ENCODE measurements at places on chromosomes 1 and 21.

- DNase-seq, result no peak
These were observed 35.7 kb downstream of the ACP6 start for GRCh38 chr1:147634645-147635044.

DNA sequence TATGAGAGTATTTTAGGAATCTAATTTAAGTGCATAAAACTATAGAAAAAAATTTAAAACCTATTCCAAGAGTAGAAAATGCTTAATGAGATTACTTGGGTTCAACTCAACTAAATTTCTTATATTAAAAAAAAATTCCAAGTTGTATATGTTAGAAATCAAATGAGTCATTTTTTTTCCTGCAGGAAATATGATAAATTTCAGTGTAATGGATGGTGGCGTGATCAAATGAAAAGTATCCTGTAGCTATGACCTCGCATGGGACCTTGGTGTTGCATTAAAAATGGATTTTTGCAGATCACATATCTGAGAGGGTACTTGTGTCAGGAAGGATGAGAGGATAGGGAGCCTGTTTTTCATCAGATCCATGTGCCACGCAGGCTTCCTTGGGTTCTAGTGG lies 17.9 kb downstream of the ATP5PO start:
- DNase-seq, result no peak

- no peak for DNase-seq
These were observed 49.9 kb upstream of the STUM start for GRCh38 chr1:226498640-226499008.

DNA sequence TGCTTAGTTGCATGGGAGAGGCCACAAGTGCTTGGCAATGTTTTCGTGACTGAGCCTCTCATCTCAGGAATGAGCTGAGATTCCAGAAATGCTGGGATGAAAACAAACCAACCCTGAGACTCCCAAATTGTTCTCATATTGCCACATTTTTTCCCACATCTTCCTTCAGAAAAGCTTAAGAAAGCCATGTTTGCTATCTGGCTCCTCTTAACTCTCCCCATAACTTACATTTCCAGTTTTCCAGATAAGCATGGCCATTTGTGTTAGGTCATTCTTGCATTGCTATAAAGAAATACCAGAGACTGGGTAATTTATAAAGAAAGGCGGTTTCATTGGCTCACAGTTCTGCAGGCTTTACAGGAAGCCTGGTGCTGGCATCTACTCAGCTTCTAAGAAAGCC lies 17.2 kb downstream of the DSCAM start:
- DNase-seq, result no peak

DNA sequence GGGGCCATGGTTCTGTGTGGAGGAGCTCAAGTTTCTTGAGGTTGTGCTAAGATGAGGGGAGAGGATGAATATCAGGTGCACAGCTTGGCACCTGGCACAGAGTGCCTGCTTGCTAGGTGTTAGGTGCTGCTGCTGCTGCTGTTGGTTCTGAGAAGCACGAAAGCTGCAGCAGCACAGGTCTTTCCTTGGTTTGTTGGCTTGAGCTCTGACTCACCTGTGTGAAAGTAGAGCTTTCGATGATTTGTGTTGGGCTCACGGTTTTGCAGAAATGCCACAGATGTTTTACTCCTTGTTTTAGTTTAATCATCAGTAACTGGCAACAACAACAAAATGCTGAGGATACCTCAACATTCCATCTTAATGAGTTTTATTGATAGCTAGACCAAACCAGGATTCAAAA lies 221.6 kb downstream of the BRINP2 start:
- DNase-seq, result no peak

DNA sequence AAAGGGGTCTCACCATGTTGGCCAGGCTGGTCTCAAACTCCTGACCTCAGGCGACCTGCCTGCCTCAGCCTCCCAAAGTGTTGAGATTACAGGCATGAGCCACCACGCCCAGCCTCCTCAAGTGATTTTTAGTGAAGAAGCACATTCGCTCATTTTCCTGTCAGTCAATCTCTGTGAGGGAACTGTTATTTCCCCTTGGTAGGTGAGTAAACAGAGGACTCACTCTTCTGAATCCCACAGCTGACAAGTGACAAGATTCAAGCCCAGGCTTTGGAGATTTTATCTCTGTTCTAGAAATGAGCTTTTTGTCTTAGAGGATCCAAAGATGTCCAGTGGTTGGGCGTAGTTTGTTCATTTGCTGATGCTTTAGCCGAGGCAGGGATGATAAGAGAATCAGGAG lies 43.9 kb upstream of the TACSTD2 start:
- no peak for DNase-seq

Measured in NCI-H2227 treated with DMSO at 0.1 percent for 48 hours (cell line).